Vagina (tissue), 2 donors: ENCODE measurements at places on chromosomes 16 and 17.

DNA sequence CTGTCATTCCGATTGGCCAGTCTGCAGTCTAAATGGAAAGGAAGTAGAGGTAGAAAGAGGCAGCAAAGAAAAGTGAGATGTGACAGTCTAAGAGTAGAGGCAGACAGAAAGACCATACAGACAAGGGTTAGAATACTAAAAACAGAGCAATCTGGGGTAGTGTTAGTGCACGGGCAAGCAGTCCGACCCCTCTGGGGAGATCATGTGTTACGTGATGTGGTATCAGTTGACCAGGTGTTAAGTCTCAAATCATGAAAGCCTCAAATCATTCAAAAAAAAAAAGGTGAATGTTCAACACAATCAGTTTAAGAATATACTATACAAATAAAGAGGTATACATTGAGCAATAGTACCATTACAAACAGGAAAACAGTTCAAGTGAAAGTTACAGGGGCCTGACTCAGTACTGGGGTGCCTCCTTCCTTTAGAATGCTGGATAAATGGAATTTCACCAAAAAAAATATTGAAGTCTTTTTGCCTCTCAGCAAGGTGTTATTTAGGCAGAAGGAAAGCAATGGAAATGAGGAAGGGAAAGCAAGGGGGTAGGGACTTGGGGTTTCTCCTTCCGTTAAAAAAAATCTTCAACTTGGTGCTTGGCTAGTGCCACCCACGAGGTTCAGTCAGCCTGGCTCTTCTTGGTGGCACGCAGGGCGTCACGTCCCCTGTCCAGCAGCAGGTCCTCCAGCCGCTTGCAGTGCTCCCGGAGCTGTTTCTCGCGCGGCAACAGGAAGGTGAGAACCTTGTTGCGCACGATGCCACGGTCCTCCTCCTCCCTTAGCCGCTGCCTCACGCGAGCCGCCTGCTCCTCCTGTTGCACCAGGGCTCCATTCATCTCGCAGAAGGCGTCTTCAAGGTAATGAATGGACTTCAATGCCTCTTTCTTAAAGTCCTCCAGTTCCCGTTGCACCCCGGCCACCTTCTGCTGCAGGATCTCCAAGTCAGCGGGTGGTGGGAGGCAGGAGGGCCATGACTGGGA, 616 bp downstream of the CCDC182 start:
- DNase-seq, result no peak

DNA sequence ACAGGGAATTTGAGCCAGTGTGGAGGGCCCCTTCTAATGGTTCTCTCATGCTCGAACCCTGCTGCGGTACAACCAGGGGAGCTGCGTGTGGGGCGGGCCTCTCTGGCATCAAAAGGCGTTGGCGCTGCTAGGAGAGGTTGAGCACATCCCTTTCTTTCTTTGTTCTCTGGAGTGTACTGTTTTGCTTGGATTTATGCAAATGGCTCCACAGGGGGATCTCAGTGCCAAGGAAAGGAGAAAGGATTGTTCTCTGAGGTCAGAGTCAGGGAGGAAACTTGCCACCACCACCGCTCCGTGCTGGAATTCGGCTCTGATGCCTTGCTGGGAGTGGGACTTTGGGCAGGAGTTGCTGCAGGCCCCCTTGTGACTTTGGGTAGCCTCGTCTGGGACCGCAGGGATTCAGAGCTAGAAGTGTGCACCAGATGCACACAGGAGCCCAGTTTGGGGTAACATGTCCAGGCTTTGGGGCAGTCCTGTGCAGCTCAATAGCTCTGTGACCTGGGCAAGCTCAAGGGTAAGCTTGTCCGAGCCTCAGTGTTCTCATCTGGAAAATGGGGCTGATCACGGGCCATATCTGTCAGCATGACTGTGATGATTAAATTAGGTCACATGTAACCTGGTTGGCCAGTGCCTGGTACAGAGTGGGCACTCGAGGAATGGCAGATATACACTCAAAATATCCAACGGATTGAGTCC, 353.0 kb upstream of the EEF2KMT start:
- no peak for DNase-seq

DNA sequence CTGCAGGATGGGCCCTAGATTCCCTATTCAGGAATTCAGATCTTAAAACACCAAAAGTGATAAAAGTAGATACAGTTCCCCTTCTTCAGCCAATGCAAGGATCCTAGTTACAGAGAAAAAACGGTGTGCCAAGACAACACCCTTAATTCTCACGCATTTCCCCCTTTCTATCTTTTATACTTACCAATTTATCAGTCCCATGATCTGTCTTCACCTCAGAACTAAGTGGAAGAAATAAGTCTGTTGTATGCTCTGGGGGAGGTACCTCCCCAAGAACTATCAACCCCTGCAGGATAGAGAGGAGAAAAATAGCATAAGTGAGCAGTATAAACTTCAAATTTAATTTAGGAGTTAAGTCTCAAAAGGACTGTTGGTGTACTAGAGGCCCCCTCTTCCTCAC, 83.2 kb downstream of the STH start:
- no peak for DNase-seq

- DNase-seq, result no peak
Measured at GRCh38 chr17:44909681-44910144, 5.6 kb downstream of the GFAP start.

GRCh38 chr16:50944436-50944835, 202.6 kb downstream of the CYLD start:
- DNase-seq, result no peak

DNA sequence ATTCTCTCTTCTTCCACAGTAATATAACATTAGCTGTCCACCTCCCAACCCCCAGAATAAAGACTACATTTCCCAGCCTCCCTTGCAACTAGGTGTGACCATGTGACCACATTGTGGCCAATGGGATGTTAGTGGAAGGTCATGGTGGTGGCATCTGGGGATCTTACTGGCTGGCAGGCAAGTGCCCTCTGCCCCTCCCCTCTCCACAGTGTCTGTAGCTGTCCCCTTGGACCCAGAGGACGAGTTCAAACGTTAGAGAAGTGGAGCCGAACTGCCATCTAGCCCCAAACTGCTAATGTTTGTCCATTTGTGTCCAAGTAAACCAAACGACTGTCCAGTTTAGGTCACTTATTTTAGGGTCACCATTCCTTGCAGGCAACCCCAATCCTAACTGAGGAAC, 26.6 kb upstream of the KCNG4 start:
- no peak for DNase-seq

DNA sequence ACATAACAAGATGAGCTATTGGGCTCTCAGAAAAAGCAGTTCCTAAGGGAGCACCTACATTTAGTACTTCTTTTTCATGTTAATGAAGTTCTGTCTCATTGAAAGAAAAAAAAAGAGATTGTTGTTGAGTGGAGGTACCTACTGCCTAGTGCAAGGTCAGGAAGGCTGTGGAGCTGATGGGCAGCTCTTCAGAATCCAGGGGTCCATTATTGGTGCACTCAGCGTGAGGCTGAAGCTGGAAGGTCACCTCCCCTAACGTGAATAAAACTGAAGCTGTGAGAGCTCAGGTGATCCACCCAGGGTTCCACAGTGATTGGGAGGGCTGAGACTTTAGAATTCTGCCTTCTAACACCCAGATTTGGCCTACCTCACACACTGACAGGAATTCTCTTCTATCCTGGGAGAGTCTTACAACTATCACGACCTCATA, 153.9 kb upstream of the TBX2 start:
- DNase-seq, result no peak

DNA sequence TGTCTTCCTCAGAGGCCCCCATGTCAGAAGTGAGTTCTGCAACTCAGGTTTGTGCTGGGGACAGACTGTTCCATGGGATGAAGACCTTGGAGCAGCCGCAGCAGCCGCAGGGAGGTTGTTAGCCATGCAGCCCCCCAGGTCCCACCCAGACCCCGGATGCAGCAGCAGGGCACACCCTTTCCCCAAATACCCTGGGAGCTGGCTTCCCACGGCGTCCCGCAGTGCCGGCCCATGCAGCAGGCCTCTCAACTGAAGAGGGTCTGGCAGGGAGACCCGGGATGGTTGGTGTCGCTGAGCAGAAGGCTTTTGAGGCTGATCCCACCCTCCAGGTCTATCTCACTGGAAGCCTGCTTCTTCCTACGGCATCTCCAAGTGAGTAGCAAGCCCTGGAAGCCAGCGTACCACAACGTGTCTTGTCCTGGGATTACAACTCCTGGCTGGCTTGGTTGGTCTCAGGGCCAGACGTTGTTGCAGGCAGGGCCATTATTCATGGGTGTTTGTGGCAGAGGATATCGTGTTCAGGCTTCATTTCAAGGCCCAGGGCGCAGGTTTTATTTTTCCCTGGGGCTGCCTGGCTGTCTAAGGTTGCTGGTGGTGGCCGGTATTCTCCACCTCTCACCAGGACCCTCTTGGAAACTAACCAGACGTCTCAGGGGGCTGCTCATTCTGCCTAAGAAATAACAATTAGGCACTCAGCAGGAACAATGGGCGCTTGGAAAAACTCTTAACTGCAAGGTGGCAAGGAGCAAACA, 223.2 kb downstream of the C16orf95 start:
- no peak for DNase-seq

- no peak for DNase-seq
Measured at GRCh38 chr17:74757931-74758847, 9.8 kb downstream of the NHERF1 start.

DNA sequence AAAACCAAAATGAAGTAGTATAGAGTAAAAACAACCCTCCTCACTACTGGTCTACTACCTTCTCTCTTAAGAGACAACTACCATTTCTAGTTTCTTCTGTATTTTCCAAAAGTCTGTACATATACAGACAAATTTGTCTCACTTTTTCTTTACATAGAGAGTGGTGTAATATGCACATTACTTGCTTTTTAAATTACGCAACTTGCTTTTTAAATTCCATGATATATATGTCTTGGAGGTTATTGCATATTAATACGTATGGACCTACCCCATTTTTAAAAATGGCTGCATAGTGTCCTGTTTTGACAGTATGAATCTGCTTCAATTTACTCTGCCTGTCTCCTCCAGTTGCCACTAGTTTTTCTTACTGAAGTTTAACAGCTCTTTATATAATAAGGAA, 42.5 kb upstream of the AQP8 start:
- DNase-seq, result no peak

- no peak for DNase-seq
Measured at GRCh38 chr17:68541816-68542215, 29.6 kb downstream of the PRKAR1A start.

GRCh38 chr16:77430360-77430759, 4.5 kb downstream of the ADAMTS18 start:
- no peak for DNase-seq

DNA sequence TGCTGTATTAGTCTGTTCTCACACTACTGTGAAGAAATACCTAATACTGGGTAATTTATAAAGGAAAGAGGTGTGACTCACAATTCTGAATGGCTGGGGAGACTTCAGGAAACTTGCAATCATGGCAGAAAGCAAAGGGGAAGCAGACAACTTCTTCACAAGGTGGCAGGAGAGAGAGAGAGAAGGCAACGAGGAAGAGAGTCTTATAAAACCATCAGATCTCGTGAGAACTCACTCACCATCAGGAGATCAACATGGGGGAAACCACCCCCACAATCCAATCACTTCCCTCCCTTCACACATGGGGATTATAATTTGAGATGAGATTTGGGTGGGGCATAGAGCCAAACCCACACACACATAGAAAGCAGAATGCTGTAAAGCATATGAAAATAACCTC, 896.2 kb downstream of the CDH11 start:
- no peak for DNase-seq
